ENCODE measurements at places on chromosomes 5 and 9.

GRCh38 chr5:81169924-81170323, 63.2 kb upstream of the CKMT2 start:
- no peak for DNase-seq

DNA sequence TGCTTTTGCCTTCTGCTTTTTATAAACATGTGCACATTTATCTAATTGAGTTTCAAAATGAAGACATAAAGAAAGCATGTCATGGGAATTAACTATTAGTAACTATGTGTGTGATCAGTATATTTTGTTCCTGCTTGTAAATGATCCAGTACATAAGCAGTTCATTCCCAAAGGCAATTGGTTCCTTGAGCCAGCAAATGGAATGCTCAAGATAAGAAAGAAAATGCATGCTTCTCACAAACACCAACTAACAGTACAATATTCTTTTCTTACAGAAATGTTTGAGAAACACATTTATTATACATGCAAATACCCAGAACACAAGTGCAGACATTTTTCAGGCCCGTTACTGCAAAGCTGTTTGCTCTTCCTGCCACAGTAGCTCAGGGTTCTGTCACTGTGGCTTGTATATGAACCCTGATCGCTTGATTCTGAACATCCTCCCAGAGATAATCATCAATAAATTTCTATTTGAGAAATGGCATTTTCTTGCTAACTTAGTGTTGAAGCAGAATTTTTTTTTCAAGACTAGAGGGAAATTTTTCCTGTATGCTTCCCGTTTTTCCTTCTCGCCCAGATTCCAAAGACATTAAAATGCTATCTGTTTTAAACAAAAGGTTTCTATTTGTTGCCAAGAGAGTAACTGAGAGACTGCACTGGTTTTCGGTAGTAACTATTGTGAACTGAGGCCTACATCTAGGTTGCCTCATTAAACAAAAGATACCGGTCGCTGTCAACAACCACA, 1.9 kb downstream of the GNAQ start:
- no peak for DNase-seq

DNA sequence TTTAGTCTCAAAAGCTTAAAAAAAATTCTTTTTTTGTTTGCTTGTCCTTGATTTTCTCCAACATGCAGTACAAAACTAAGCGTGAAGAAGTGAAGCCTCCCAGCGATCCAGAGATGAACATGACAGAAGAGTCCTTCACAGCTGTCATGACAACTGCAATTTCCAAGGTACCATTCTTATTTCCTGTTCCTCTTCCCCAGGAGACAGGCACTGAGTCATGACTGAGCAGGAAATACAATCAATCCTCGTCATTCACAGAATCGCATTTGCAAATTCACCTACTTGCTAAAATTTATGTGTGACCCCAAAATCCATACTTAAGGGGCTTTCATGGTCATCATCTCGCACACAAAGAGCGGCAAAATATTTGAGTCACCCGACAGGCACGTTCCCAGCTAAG, 77.3 kb downstream of the SLC1A1 start:
- DNase-seq: no peak

DNA sequence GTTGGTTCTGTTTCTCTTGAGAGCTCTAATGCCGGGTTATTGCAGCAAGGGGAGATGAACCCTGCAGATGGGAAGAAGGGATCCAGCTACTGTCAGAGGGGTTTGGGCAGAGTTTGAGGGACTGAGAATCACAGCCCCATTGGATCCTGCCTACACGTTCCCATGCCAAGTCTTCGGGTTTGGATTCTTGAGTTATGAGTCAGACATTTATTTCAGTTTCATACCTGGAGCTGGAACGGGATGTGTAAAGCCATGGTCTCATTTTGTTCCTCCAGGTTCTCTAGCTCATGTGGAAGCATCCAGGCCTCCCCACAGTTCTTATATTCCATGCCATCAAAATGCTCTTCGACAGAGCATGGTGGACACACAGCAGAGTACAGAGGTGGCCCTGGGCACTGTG, 275.4 kb upstream of the IRX4 start:
- no peak for DNase-seq
